B cell (primary cell): ENCODE measurements at places on chromosomes 1 and 21.

DNA sequence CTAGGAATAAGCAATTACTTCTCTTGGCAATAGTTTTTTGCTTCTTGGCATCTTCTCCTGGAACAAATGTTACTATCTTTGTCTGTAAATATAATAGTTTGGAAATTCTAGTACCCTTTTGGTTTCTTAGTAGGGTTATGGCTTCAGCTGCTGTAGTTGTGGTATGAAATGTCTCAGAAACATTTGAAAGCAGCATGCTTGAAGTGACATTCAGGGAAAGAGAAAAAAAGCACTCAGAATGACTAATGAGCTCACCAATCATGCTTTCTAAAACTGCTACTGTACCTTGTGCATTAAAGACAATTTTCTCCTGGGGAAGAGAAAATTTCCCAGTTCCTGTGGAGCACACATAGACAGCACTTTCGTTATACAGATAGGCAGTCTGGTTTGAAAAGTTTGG lies 21.0 kb downstream of the NUP133 start:
- peaks cover 82% of the 10 kb centered on the region for H3K36me3 ChIP-seq
- no peaks in the 10 kb centered on the region for H3K27me3 ChIP-seq
- DNase-seq = no peak

GRCh38 chr1:71295350-71295749 lies 214.5 kb upstream of the ZRANB2 start:
- no peak overlapping the region for H3K4me3 ChIP-seq
- no peaks in the 10 kb centered on the region for H3K36me3 ChIP-seq
- DNase-seq = no peak
- no peak overlapping the region for H3K27ac ChIP-seq
- H3K4me1 ChIP-seq = no peaks in the 10 kb centered on the region

GRCh38 chr1:245001252-245001651 lies 136.9 kb upstream of the HNRNPU start:
- no peaks in the 10 kb centered on the region for H3K36me3 ChIP-seq
- no peak overlapping the region for H3K27ac ChIP-seq
- no peak overlapping the region for H3K4me3 ChIP-seq
- peaks cover 6% of the 10 kb centered on the region for H3K4me1 ChIP-seq

DNA sequence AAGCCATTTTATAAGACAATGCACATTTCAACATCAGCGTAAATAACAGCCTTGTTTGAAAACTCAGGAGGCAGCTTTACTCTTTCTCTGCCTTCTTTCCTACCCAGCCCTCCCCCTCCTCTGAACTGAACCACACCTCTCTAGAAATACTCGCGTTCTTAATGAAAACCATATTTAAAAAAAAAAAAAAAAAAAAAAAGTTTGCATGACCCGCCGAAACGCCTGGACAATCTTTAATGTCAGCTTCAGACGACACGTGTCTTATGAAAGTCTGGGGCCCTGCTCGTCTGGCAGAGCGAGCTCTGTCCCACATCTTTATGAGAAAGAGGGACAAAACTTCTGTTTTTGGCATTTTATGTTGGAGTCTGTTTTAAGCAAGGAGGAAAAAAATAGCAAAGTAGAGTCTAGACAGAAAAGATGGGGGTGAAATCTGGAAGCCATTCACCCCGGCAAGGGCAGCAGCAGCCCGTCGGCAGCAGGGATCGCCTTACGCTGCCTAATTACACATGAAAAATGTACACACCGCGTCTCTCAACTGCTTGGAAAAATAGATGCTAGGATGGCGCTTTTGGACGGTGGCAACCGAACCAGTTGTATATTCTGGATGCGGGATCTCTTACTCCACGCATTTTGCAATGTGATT lies 130.4 kb upstream of the ETS2 start:
- no peak overlapping the region for H3K4me3 ChIP-seq

GRCh38 chr1:80989455-80989854 lies 811.3 kb upstream of the ADGRL2 start:
- H3K4me3 ChIP-seq = no peak overlapping the region
- H3K36me3 ChIP-seq = no peaks in the 10 kb centered on the region
- no peak for DNase-seq

- H3K27me3 ChIP-seq = peaks cover 8% of the 10 kb centered on the region
- DNase-seq = no peak
- H3K4me3 ChIP-seq = no peak overlapping the region
- no peak overlapping the region for H3K27ac ChIP-seq
- no peaks in the 10 kb centered on the region for H3K4me1 ChIP-seq
- H3K36me3 ChIP-seq = no peaks in the 10 kb centered on the region
These were observed 16.2 kb upstream of the PPIE start for GRCh38 chr1:39722495-39722894.

DNA sequence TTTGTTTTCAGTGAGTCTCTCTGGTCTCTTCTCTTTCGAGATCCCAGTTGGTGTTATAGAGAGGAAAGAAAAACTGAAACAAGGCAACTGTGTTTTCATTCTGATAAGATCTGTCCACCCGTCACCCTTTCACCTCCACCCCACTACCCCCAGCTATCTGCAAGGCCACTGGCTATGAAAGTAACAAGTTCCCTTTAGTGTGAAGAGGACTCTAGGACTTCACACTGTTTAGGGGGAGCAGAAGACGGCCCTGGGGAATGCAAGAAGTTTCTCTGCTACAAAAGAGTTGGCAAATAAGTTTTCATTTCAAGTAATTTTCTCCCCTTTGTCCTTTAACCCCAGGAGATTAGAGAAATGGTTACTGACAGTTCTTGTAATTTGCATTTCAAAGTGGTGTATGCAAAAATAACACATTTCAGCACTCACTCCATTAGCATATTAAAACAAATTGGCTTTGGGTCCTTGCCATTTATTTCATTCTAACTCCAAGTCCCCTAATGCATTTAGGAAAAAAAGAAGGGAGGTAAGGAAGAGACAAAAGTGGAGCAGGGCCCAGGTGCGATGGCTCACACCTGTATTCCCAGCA lies 79.6 kb upstream of the PPM1J start:
- DNase-seq = no peak
- H3K4me3 ChIP-seq = no peak overlapping the region
- no peaks in the 10 kb centered on the region for H3K4me1 ChIP-seq
- H3K36me3 ChIP-seq = no peaks in the 10 kb centered on the region

GRCh38 chr1:230823931-230824381 lies 44.4 kb downstream of the C1orf198 start:
- no peaks in the 10 kb centered on the region for H3K4me1 ChIP-seq
- no peaks in the 10 kb centered on the region for H3K36me3 ChIP-seq
- DNase-seq = no peak

DNA sequence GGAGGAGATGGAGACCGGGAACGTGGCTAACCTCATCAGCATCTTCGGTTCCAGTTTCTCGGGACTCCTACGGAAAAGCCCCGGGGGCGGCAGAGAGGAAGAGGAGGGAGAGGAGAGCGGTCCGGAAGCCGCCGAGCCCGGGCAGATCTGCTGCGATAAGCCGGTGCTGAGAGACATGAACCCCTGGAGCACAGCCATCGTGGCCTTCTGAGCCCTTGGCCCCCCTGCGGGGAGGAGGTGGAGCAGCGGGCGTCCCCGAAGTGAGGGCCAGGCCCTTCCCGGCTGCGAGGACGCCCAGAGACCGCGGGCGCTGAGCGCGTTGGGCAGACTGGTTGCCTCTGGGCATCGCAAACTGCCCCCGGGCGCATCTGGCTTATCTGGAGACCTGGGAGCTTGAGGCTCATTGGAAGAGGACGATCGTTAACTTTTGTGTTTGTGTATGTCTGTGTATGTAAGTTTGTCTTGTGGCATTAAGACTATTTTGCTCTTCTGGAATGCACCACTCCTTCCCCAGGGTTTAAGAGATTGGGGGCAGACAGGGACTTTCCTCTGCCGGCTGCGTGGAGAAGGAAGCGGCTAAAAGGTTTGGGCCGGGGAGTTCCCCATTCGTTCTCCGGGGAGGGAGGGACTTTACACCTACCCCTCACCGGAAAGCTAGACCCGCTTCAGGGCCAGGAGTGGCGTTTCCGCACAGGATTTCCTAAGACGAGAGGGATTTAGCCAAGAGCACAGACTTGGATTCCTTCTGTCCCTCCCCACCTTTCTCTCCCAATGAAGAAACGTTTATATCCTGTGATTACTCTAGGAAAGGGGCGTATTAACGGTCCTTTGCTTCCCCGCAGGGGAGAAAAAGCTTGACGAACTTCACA lies 1.4 kb downstream of the IER5 start:
- H3K27me3 ChIP-seq = no peaks in the 10 kb centered on the region
- H3K36me3 ChIP-seq = peaks cover 27% of the 10 kb centered on the region
- peak; percentile 93 for DNase-seq
- peak overlapping the region; percentile 98 for H3K4me3 ChIP-seq
- peak overlapping the region; percentile 98 for H3K27ac ChIP-seq

DNA sequence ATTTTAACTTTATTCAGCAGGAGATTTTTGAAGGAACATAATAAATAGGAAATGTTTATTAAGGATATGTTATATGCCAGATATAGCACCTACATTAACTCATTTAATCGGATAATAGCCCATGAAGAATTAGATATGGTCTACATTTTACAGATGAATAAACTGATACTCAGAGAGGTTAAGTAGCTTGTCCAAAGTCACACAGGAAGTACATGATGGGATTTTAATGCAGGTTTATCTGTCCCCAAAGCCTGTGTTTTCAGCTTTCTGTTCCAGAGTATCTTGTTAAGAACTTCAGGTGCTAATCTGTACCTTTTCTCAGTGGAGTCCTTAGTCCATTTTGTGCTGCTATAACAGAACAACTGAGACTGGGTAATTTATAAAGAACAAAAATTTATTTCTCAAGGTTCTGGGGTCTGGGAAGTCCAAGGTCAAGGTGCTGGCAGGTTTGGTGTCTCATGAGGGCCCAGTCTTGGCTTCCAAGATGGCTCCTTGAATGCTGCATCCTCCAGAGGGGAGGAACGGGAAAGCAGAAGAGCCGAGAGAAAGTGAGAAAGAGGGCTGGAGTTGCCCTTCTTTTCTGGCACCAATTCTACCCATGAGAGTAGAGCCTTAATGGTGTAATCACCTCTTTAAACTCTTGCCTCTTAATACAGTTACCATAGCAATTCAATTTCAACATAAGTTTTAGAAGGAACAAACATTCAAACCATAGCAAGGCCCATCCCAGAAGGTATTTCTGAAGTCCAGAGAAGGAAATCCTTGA lies 17.3 kb downstream of the C1orf21 start:
- no peaks in the 10 kb centered on the region for H3K36me3 ChIP-seq
- H3K27ac ChIP-seq = no peak overlapping the region

- H3K27me3 ChIP-seq = no peaks in the 10 kb centered on the region
- peaks cover 10% of the 10 kb centered on the region for H3K36me3 ChIP-seq
- peak; percentile 15 for DNase-seq
These were observed 18.0 kb downstream of the KIAA0319L start for GRCh38 chr1:35539073-35539823.

DNA sequence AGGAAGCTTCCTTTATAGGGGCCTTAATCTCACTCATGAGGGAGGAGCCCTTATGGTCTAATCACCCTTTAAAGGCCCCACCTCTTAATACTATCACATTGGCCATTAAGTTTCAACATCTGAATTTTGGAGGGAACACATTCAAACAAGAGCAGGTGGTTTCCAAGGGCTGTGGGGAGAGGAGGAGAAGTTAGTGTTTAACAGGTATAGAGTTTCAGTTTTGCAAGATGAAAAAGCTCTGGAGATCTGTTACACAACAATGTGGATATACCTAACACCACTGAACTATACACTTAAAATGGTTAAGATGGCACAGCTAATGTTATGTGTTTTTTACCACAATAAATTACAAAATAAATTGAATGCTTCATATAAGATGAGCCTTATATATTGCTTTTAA lies 113.4 kb upstream of the DNAH14 start:
- H3K36me3 ChIP-seq = no peaks in the 10 kb centered on the region
- no peak overlapping the region for H3K4me3 ChIP-seq
- H3K4me1 ChIP-seq = no peaks in the 10 kb centered on the region
- no peak for DNase-seq

DNA sequence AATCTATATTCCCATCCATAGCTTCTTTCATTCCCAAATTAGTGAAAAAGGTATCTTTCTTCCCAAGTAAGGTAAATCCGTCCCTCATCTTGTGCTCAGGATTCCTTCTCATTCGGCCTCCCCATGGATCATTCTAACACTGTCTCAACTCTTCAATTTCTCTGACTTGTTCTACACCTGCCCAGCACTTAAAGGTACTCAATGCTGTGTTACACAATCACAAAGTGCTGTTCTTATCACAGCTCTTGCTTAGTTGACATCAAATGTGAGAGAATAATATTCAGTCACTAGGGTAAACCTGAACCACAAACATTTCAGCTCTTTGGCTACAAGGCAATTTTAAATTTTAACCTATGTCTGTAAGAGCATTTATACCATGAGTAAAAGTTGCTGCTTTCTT lies 94.8 kb downstream of the DIRAS3 start:
- no peak overlapping the region for H3K27ac ChIP-seq
- no peaks in the 10 kb centered on the region for H3K27me3 ChIP-seq
- H3K4me3 ChIP-seq = no peak overlapping the region
- DNase-seq = no peak
- no peaks in the 10 kb centered on the region for H3K4me1 ChIP-seq

DNA sequence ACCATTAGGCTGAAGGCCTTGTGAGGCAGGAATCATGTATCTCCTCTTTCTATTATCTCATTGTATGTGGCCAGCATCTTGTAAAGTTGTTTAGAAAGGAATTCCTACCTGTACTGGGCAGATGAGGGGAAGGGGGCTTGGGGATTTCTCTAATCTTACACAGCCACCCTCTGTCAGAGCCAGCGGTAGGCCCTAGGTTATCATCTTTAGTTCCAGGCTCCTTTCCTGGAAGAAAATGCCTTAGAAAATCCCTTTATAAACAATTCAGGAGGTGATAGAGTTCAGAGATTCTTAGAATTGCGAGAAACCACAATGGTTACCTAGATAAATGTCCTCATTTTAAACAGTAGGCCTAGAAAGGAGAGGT lies 35.2 kb downstream of the DPT start:
- no peaks in the 10 kb centered on the region for H3K36me3 ChIP-seq
- DNase-seq = no peak
- no peaks in the 10 kb centered on the region for H3K27me3 ChIP-seq
- no peak overlapping the region for H3K27ac ChIP-seq
- no peaks in the 10 kb centered on the region for H3K4me1 ChIP-seq

- DNase-seq = no peak
- H3K27me3 ChIP-seq = no peaks in the 10 kb centered on the region
- no peaks in the 10 kb centered on the region for H3K36me3 ChIP-seq
- H3K4me3 ChIP-seq = no peak overlapping the region
These were observed 308.5 kb upstream of the ADAMTS5 start for GRCh38 chr21:27275294-27275927.

DNA sequence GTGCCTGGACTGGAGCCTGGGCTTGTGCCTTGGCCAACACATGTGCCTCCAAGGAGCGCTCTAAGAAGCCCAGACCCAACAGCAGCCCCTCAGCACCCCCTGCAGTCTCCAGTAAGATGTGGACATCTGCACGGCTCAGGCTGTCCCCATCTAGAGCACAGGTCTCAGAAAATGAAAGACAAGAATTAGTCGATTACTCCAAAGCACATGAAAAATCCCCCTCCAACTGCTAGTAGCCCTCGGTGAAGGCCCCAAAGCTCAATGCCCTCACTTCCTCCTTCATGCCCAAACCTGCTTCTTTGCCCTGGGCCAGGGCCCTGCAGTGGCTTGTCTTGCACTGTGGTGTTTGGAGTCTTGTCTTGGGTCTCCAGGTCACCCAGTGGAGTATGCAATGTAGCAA lies 21.9 kb upstream of the ERO1B start:
- H3K36me3 ChIP-seq = no peaks in the 10 kb centered on the region
- H3K27ac ChIP-seq = no peak overlapping the region
- no peaks in the 10 kb centered on the region for H3K27me3 ChIP-seq
- no peak for DNase-seq

GRCh38 chr1:187566354-187566753 lies 737.6 kb downstream of the PLA2G4A start:
- no peak overlapping the region for H3K27ac ChIP-seq
- no peaks in the 10 kb centered on the region for H3K36me3 ChIP-seq
- no peak for DNase-seq
- no peaks in the 10 kb centered on the region for H3K4me1 ChIP-seq
- H3K4me3 ChIP-seq = no peak overlapping the region
